ENCODE measurements at places on chromosomes 13 and 19.

DNA sequence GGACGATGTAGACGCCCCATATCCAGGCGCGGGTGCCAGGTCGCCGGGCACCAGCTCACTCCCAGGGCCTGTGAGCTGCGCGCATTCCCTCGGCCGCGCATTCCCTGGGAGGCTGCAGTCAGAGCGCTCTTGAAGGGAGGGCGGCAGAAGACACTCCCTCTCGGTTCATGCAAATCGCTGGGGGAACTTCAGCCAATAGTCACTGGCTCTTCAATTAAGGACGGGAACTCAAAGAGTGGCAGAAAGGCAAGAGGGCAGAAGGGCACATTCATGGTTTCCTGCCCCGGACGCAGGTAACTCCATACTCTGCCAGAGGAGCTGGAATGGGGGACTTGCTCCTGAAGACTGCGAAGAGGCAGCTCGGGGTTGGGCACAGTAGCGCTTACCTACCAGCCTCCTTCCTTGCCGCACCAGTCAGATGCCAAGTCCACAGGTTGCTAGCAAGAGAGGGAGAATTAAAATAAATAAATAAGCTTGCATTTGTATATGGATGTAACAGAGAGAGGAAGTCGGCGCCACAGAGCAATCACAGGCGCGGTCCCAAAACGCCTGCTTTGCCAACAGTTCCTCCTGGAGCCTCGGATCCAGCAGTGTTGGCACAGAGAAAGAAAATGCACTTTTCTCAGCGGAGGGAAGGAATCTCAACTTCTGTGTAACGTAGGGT lies 459 bp downstream of the PCDH20 start:
- DNase-seq, result no peak

- no peak for DNase-seq
Measured at GRCh38 chr19:53246498-53246897, 8.2 kb downstream of the ZNF677 start.

- no peak for DNase-seq
Measured at GRCh38 chr19:15276620-15277215, 44.5 kb upstream of the EPHX3 start.

DNA sequence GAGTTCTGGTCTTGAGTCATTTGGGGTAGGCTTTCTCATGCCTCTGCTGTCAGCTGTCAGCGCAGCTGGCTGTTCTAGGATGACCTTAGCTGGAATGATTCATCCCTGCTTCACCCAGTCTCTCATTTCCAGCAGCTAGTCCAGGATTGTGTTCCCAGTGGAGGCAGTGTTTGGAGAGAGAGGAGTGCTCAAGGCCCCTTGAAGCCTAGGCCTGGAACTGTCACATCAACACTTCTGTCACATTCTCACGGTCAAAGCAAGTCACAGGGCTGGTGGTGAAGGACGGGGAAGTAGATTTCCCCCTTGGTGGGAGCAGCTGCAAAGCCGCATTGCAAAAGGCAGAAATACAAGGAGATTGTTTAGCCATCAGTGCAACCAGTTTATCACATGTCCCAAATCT lies 15.2 kb downstream of the TPT1 start:
- no peak for DNase-seq

DNA sequence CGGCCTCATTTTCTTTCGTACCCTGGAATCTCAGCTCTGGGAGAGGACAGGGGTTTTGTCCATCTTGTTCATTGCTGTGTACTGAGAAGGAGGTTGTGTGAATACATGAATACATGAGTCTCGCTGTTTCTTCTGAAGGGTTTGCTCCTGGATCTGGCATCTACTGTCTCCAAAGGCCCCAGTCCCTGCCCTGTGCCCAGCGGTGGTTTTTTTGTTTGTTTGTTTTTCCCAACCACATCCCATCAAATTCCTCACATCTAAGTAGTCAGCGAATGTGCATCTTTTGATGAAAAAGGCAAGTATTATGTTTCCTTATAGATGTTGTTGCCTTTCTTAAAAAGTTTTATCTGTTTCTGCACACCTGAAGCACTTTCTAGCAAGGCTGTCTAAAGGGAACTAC lies 12.5 kb downstream of the DCAF15 start:
- no peak for DNase-seq

GRCh38 chr19:44050740-44051649 lies 841 bp upstream of the ZNF223 start:
- DNase-seq, result peak; percentile 24

- DNase-seq, result no peak
Measured at GRCh38 chr13:97354808-97355207, 79.2 kb upstream of the RAP2A start.

DNA sequence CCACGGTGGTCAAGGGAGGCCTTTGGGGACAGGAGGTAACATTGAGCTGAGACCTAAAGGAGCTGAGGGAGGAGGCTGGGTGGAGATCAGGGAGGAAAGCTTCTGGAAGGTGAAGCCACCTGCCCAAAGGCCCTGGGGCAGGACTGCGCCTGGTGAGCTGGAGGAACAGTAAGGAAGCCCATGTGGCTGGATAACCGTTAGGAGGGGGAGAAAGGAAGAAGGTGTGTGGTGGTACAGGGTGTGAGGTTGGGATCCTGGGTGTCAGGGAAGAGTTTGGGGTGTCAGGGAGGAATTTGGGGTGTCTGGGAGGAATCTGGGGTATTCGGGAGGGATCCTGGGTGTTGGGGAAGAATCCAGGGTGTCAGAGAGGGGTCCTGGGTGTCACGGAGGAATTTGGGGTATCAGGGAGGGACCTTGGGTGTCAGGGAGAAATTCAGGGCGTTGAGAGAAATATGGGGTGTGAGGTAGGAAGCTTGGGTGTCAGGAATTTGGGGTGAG lies 695 bp downstream of the TICAM1 start:
- DNase-seq, result no peak

DNA sequence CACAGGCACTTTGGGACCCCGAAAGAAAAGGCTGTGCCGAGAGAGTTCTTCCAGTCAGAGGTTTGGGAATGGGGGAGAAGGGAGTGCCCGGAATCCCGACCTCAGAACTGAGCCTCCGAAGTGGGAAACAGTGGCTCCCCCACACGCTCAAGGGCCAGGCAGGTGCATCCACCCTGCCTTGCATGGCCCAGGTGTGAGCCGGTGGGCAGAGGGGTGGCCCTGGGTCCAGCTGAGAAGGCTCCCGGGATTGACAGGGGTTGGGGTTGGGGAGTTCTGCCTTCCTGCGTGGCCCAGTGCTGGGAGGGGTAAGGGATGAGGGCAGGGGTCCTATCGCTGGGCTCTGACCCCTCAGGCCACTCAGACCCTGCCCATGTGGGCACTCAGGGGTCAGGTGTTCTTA lies 163.5 kb upstream of the TUBA3C start:
- no peak for DNase-seq

GRCh38 chr13:30196025-30196424 lies 111.3 kb downstream of the KATNAL1 start:
- DNase-seq, result no peak

DNA sequence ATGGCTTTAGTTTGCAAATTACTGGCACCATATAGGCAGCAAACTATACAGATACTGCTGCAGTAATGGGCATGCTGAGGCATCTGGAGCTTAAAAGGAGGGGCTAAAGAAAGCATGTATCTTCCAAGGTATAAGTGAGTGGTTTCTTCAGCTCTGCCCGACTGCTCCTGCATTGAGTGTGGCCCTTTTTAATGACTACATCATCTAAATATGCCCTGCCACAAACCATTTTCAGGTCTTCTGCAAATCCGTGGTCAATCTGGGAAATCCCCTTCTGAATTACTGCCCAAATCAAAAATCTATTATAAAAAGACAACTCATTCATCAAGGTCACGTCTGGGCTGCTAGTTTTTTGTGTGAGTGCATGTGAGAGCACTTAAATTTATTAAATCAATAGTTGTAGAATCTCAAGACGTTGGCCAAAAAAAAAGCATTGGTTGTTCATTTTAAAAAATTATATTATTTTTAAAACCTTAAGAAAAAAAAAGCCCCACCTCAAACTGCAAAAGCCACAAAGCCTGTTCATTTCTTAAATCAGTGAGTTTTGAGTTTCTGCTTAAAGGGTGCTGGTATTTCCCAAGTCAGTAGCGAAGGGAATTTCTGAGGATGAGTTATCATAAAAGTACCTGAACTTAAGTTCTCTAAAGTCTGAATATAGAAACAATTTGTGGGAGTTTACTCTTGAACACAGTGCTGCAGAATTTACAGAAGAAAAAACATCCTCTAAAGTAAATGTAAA lies 16.3 kb downstream of the LCP1 start:
- peak; percentile 64 for DNase-seq

DNA sequence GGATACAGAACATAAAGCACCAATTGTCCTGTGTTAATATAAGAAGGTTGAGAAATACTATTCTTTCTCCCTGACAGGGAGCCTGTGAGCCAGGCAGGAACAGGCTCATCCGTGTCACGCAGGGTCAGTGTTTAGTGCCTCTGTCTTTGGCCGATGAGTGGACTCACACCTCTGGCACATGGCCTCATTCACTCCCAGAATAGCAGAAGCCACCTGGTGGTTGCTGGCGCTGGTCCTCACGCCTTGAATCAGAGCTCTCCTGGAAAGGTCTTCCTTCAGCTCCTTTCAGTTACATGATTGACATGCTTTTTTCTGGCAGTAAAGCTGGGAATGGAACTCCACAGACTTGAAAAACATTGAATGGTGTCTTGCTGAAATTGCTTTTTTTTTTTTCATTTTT lies 28.1 kb upstream of the SIAH3 start:
- no peak for DNase-seq

DNA sequence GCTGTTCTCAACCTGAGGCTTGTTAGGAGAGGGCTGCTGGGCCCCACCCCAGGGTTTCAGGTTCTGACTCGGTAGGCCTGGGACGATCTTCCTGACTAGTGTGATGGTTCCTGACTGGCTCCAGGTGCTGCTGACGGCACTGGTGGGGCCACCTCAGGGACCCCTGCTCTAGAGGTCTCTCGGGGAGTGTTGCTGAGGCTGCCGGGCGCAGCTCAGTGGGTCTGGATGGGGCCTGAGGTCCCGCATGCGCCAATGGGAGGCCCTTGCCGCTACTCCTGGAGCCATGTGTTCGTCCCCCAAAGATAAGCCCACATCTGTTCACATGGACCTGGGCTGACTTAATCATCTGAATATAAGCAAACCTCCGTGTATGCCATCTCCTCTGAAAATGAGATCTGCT lies 133.0 kb downstream of the ATP11A start:
- no peak for DNase-seq

GRCh38 chr19:43152214-43152613 lies 34.1 kb downstream of the PSG5 start:
- no peak for DNase-seq

DNA sequence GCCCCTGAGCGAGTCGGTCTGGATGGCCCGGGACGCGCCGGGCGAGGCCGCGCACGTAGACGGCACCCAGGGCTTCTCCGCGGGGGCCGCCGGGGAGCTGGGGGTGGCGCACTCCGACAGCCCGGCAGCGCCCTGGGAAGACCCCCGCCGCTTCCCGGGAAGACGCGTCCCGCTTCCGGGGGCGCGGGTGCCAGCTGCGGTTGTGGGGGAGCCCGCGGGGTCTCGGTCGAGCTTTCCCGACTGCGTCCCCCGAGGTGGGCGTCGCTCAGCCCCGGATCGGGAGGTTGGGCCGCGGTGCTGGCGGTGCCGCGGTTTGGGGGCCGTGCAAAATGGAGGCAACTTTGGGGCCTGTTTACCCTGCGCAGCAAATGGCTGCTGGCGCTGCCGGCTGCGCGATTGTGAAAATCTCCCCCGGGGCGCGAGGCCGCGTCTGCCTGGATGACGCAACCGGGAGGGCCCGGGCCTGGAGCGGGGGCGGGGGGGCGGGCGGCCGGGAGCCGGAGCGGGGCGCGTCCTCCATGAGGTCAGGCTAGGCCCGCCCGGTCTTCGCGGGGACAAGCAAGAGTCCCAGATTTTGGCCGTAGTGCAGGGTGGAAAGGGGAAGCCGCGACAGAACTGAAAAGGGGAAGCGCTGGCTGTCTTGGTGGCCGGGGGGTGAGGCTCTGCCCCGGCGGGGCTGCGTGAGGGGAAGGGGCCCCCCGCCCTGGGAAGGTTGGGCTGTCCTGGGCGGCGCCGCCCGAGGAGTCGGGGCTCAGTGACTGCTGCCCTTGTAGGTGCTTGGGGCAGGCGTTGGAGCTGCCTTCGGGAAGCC lies 11.3 kb downstream of the PEAK3 start:
- peak; percentile 80 for DNase-seq

- no peak for DNase-seq
Measured at GRCh38 chr13:48511621-48512230, 21.2 kb downstream of the RCBTB2 start.

- no peak for DNase-seq
Measured at GRCh38 chr13:50409220-50409619, 394.0 kb downstream of the KCNRG start.

GRCh38 chr19:49056101-49056901 lies 1.2 kb downstream of the CGB7 start:
- DNase-seq, result peak; percentile 66

- no peak for DNase-seq
Measured at GRCh38 chr13:81388400-81388799, 1047.5 kb upstream of the SPRY2 start.
